ENCODE measurements at places on chromosomes 1 and 21. TPM values are rescaled to one million over a fixed set of nuclear protein-coding genes. Genes with fewer than 3 reads are reported as not detected.

The GSTM4 gene
- total RNA-seq, result 8.3 TPM

The MROH9 gene
- total RNA-seq, result not detected

The PKLR gene
- not detected for total RNA-seq

The C1orf94 gene
- total RNA-seq, result not detected

The SLFNL1 gene
- 0.02 TPM for total RNA-seq

The F13B gene
- not detected for total RNA-seq

The GABPB2 gene
- 3.1 TPM for total RNA-seq

Data from A549 treated with dexamethasone at 1 μM for 4 hours (cell line).